ENCODE measurements at places on chromosomes 16 and 17. TPM values are rescaled to one million over a fixed set of nuclear protein-coding genes. Genes with fewer than 3 reads are reported as not detected.

- peaks cover 56% of the 10 kb centered on the region for H3K36me3 ChIP-seq
- H3K4me3 ChIP-seq = no peak overlapping the region
- no peak for DNase-seq
- no peaks in the 10 kb centered on the region for H3K27me3 ChIP-seq
Observed at GRCh38 chr16:30884760-30885159, 9.1 kb downstream of the BCL7C start.

- H3K27me3 ChIP-seq = no peaks in the 10 kb centered on the region
- no peak for DNase-seq
- no peaks in the 10 kb centered on the region for H3K36me3 ChIP-seq
- no peak overlapping the region for H3K4me3 ChIP-seq
Observed at GRCh38 chr16:51813609-51814008, 662.5 kb upstream of the SALL1 start.

DNA sequence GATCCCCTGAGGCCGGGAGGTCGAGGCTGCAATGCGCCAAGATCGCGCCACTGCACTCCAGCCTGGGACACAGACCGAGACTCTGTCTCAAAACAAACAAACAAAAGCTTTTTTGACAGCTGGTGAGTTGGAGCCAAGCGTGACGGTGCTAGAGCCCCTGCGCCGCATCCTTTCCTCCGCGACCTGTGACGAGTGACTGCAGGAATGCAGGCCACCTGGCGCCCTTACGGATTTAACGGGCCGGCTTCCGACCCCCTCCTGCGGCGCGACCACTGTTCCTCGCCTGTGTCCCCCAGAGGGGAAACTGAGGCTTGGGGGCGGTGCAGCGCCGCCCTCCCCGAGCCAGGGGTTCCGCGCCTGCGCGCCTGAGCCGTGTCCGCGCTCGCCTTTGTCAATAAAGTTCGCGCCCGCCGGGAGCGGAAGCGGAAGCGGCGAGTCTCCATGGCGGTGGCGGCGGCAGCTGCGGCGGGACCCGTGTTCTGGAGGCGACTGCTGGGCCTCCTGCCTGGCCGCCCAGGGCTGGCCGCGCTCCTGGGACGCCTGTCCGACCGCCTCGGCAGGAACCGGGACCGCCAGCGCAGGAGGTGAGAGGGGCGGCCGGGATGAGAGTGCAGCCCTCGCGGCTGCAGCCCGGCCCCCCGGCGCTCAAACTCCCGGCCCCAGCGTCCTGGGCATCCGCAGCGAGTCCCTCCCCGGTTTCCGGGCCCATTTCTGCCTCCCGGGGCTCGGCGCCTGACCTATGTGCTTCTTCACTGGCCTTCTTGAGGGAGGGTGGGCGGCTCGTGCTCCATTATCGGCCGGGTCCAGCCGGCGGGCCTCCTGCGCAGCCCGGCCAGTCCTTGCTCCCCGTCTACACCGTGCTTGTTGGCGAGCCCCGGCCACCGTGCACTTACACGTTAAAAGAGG lies at the start of gene PGS1:
PGS1 (plus strand) TSS at position 425 of the 906 bp plus-strand sequence; CDS start at position 442, 17 bp downstream.
- H3K27ac ChIP-seq = peak within 1 kb of the TSS; percentile 93
- DNase-seq = peak; percentile 94
- no peaks in the 10 kb centered on the region for H3K27me3 ChIP-seq
- H3K4me3 ChIP-seq = peak within 1 kb of the TSS; percentile 100

- no peaks in the 10 kb centered on the region for H3K27me3 ChIP-seq
- H3K27ac ChIP-seq = no peak overlapping the region
- no peak overlapping the region for H3K4me3 ChIP-seq
- H3K4me1 ChIP-seq = no peaks in the 10 kb centered on the region
Observed at GRCh38 chr16:6694636-6695035, 638.0 kb upstream of the RBFOX1 start.

- H3K27ac ChIP-seq = no peak overlapping the region
- peaks cover 90% of the 10 kb centered on the region for H3K36me3 ChIP-seq
- DNase-seq = no peak
- H3K27me3 ChIP-seq = no peaks in the 10 kb centered on the region
- H3K4me3 ChIP-seq = no peak overlapping the region
Observed at GRCh38 chr17:18877104-18877645, 19.2 kb downstream of the PRPSAP2 start.

GRCh38 chr17:19386051-19386929 lies 700 bp downstream of the MFAP4 start:
- peaks cover 24% of the 10 kb centered on the region for H3K36me3 ChIP-seq
- H3K27me3 ChIP-seq = no peaks in the 10 kb centered on the region
- peaks cover 78% of the 10 kb centered on the region for H3K4me1 ChIP-seq
- peak overlapping the region; percentile 26 for H3K4me3 ChIP-seq
- H3K27ac ChIP-seq = peak overlapping the region; percentile 93

DNA sequence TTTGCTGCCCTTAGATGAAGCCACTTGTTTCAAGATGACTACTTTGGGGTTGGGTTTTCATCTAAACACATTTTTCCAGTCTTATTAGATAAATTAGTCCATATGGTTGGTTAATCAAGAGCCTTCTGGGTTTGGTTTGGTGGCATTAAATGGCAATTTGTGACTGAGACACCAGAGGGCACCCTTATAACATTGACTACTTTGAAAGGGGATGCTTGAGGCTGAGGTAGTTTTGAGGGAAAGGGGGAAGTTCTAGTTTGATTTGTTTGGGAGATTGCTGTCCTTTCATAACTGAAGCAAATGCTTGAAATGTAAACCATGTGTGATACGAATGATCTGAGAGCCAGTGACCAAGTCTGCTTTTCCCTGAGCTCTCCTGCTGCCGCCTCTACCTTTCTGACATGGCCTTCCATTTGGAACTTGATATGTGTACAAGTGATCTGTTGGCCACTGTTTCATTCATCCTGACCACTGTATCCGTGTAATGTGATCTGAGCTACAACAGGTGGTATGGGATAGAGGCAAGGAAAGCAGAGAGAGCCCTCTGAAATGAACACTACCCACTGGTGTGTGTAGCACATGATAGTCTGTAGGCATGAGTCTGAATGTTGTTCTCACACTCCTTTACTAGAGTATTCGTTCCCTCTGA lies 5.8 kb upstream of the RARA start:
- no peaks in the 10 kb centered on the region for H3K36me3 ChIP-seq
- no peak overlapping the region for H3K4me3 ChIP-seq
- H3K4me1 ChIP-seq = peaks cover 44% of the 10 kb centered on the region
- H3K27me3 ChIP-seq = no peaks in the 10 kb centered on the region
- no peak for DNase-seq

GRCh38 chr17:4420692-4421131 lies 13.0 kb upstream of the SPNS3 start:
- H3K27me3 ChIP-seq = no peaks in the 10 kb centered on the region
- DNase-seq = no peak
- no peaks in the 10 kb centered on the region for H3K36me3 ChIP-seq
- H3K27ac ChIP-seq = no peak overlapping the region
- H3K4me3 ChIP-seq = no peak overlapping the region

GRCh38 chr17:61058066-61058465 lies 341.6 kb upstream of the TBX2 start:
- H3K27me3 ChIP-seq = no peaks in the 10 kb centered on the region
- DNase-seq = no peak
- H3K27ac ChIP-seq = no peak overlapping the region
- H3K4me1 ChIP-seq = no peaks in the 10 kb centered on the region
- no peaks in the 10 kb centered on the region for H3K36me3 ChIP-seq

- no peaks in the 10 kb centered on the region for H3K27me3 ChIP-seq
- peaks cover 85% of the 10 kb centered on the region for H3K36me3 ChIP-seq
- DNase-seq = no peak
- no peak overlapping the region for H3K4me3 ChIP-seq
Observed at GRCh38 chr17:18248300-18248731, 10.2 kb downstream of the FLII start.

- H3K4me1 ChIP-seq = no peaks in the 10 kb centered on the region
- peaks cover 58% of the 10 kb centered on the region for H3K27me3 ChIP-seq
- no peak overlapping the region for H3K27ac ChIP-seq
- H3K36me3 ChIP-seq = no peaks in the 10 kb centered on the region
- H3K4me3 ChIP-seq = no peak overlapping the region
- DNase-seq = no peak
Observed at GRCh38 chr17:34566873-34567272, 12.5 kb upstream of the TMEM132E start.

- no peak for DNase-seq
- no peaks in the 10 kb centered on the region for H3K27me3 ChIP-seq
- H3K36me3 ChIP-seq = no peaks in the 10 kb centered on the region
- H3K27ac ChIP-seq = no peak overlapping the region
- H3K4me3 ChIP-seq = no peak overlapping the region
Observed at GRCh38 chr16:5001571-5001970, 32.2 kb downstream of the NAGPA start.

- no peak for DNase-seq
- H3K4me3 ChIP-seq = no peak overlapping the region
- no peaks in the 10 kb centered on the region for H3K36me3 ChIP-seq
- no peak overlapping the region for H3K27ac ChIP-seq
- H3K4me1 ChIP-seq = no peaks in the 10 kb centered on the region
- no peaks in the 10 kb centered on the region for H3K27me3 ChIP-seq
Observed at GRCh38 chr16:13902677-13903076, 17.3 kb upstream of the ERCC4 start.

- no peak overlapping the region for H3K4me3 ChIP-seq
- DNase-seq = no peak
- H3K4me1 ChIP-seq = peaks cover 17% of the 10 kb centered on the region
- no peaks in the 10 kb centered on the region for H3K27me3 ChIP-seq
- H3K27ac ChIP-seq = no peak overlapping the region
Observed at GRCh38 chr17:17387017-17387497, 83.9 kb downstream of the NT5M start.

DNA sequence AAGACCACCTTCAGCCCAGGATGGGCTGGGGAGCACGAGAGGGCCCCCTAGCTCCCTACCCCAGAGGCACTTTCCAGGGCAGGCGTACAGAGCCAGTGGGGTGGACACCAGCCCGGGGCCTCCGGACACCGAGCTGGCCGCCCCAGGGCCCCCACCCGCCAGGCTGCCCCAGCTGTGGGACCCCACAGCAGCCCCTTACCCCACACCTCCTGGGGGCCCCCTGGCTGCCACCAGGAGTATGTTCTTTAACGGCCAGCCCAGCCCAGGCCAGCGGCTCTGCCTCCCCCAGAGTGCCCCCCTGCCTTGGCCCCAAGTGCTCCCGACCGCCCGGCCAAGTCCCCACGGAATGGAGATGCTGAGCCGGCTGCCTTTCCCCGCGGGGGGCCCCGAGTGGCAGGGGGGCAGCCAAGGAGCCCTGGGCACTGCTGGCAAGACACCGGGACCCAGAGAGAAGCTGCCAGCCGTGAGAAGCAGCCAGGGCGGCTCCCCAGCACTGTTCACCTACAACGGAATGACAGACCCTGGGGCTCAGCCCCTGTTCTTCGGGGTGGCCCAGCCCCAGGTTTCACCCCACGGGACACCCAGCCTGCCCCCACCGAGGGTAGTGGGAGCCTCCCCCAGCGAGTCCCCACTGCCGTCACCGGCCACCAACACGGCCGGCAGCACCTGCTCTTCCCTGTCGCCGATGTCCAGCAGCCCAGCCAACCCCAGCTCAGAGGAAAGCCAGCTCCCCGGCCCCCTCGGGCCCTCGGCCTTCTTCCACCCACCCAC lies 24.3 kb upstream of the ZFPM1 start:
- DNase-seq = no peak
- peaks cover 45% of the 10 kb centered on the region for H3K27me3 ChIP-seq
- no peak overlapping the region for H3K4me3 ChIP-seq
- H3K27ac ChIP-seq = no peak overlapping the region
- no peaks in the 10 kb centered on the region for H3K36me3 ChIP-seq

- H3K4me1 ChIP-seq = no peaks in the 10 kb centered on the region
- DNase-seq = no peak
- no peaks in the 10 kb centered on the region for H3K36me3 ChIP-seq
- no peak overlapping the region for H3K27ac ChIP-seq
- H3K4me3 ChIP-seq = no peak overlapping the region
Observed at GRCh38 chr16:72841506-72841905, 206.4 kb downstream of the ZFHX3 start.

DNA sequence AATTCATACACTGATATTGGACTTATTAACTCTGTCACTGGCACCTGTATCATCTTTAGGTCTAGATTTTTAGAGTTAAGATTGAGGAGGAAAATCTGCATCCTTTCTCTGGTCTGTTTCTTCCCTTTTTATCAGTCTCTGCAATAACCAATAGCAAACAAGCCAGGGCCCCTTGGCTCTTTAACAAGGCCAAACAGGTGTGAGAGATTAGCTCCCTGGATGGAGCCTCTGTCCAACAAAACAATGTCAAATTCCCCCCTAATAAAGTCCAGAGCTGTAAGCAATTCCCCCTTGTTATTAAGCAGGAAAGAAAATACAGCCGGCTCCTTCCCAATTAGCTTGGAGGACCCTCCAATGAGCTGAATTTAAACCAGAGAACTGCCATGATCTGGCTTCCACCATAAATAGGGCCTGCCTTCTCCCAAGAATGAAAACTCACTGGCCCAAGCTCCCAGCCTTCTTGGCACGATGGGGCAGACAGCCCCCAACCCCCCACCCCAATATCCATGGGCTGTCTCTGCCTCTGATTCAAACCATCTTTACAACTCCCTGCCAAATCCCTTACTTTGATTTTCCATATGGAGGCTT lies 56.1 kb upstream of the SOX9 start:
- no peaks in the 10 kb centered on the region for H3K27me3 ChIP-seq
- DNase-seq = no peak
- H3K36me3 ChIP-seq = no peaks in the 10 kb centered on the region
- H3K4me1 ChIP-seq = no peaks in the 10 kb centered on the region

DNA sequence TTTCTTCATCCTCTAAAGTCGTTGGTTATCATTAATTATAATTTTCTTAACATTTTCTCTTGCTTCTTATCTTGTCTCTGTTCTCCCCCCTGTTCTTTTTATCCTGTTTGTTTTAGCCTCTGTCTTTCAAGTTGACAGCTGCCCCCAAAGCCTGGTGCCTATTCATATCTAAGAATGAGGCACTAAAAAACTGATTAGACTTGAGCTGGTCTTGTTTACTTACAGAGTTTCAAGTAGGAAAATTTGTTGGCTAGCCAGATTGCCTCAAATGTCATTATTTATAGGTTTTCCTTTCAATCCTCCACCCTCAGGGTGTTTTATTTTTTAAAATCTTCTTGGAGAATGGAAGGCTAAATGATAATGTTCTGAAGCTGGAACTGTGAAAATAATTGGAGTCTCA lies 236.0 kb downstream of the UTP18 start:
- no peak for DNase-seq
- no peak overlapping the region for H3K4me3 ChIP-seq
- H3K27me3 ChIP-seq = no peaks in the 10 kb centered on the region
- no peak overlapping the region for H3K27ac ChIP-seq

DNA sequence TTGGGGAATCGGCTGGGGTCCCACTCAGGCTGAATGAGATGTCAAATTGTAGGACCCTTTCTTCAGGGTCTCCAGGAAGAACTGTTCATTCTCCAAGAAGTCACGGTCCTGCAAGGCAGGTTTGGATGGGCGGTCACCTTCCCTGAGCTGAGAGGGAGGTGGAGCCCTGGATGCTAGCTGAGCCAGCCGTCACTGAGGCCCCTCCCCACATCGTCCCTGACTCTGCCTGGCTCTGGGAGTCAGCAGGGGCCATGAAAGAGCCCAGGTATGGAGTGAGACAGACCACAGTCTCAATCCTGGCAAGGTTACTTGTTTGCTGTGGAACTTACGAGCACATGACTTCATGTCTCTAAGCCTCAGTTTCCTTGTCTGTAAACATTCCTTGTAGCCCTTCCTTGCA lies 6.0 kb upstream of the MRPL38 start:
- H3K4me1 ChIP-seq = peaks cover 42% of the 10 kb centered on the region
- peak overlapping the region; percentile 52 for H3K27ac ChIP-seq
- H3K36me3 ChIP-seq = peaks cover 13% of the 10 kb centered on the region
- no peak for DNase-seq
- H3K27me3 ChIP-seq = no peaks in the 10 kb centered on the region

Gene FTO
- 69.7 TPM for total RNA-seq

Gene VMO1
- total RNA-seq = 1.4 TPM

Gene TNP2
- not detected for total RNA-seq

Gene ACSM3
- 11.1 TPM for total RNA-seq

Gene MSRB1
- 14.9 TPM for total RNA-seq

Gene PMFBP1
- 0.76 TPM for total RNA-seq

Gene CRYM
- total RNA-seq = 6.2 TPM
